ENCODE measurements at places on chromosomes 5 and 9.

DNA sequence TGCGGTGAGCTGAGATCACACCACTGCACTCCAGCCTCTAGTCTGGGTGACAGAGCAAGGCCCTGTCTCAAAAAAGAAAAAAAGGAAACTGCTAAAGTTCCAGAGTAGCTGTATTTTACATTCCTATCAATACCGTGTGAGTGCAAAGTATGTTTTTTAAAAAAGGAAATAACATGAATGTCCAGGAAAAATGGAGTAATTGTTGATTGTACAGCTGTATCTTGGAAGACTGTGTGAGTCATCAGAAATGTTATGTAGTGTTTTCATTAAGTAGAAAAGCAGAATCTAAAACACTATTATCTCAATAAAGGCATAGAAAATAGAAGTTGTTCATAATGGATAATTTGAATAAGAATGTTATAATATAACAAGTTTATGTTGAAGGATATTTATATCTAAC is 53.9 kb downstream of the ZCCHC7 start:
- no peak for DNase-seq

DNA sequence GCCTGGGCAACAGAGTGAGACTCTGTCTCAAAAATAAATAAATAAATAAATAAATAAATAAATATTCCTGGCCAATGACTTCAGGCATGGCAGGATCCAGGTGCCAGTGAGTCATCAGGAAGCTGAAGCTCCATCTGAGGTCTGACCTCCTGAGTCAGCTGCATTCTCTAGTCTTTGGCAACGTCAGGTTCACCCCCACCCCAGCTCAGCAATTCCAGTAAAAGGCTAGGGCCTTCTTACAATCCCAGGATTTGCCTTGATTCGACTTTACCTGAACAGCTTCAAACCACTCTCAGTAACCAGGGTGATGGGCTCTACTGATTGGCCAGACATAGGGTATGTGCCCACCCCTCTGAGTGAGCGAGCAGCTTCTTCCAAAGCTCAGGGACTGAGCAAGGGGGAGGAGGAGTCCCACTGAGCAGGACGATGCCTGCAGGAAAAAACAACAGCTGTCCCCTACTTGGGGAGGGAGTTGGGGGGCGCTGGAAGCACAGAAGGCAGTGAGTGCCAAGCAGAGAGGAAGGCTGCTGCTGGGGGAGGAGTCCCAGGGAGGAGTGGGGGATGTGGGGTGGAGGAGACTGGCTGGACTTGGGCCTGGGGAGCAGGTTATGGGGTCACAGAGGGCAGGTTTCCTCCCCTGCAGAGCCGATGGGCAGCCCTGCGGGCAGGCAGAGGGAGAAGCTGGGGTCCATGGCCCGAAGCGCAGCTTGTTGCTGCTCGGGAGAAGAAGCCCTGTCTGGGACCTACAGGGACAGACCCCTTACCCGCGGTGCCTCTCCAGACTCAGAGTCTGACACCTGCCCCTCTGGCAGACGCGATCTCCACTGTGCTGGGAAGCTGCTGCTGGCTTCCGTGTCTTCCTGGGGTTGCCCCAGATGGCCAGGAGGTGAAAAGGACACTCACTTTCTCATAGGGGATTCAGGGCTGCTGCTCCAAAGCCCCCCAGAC is 25.9 kb upstream of the UNC5A start:
- DNase-seq, result no peak

- no peak for DNase-seq
Measured at GRCh38 chr9:21995006-21995665, 545 bp downstream of the CDKN2B-AS1 start.

- no peak for DNase-seq
Measured at GRCh38 chr5:6518298-6519057, 69.8 kb downstream of the UBE2QL1 start.

GRCh38 chr9:108205276-108205675 is 650.5 kb downstream of the ACTL7B start:
- no peak for DNase-seq

DNA sequence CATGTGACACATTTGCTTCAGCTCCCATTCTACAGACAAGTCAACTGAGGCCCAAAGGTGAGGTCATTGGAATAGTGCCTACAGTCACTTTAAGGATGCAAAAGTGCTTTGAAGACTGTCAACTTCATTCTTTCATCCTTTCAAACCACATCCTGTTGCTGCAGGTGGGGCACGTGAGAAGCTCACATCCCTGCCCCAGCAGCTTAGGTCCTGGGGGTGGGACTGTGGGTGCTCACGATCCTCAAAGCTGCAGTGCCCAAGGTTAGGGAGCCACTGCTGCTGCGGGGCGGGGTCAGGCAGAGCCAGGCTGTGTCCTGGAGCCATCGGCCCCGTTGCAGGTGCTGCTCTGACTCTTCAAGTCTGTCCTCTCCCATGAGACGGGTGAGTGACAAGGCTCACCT is 57.9 kb upstream of the IER5L start:
- no peak for DNase-seq

DNA sequence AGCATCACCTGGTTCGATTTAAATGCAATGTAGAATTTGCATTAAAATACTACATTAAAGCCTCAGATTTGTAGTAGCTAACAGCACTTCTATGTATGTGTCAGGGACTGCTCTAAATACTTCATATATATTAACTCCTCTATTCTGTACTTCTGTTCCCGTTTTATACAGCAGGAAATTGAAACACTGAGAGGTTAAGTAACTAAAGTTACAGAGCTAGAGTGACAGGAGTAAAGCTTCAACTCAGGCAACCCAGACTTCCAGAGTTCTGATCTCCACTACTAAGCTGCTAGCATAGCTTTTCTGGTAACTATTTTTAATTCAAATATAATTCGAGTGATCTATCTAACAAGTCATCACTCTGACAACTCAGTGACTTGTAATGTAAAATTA is 619 bp upstream of the APC start:
- DNase-seq, result no peak

DNA sequence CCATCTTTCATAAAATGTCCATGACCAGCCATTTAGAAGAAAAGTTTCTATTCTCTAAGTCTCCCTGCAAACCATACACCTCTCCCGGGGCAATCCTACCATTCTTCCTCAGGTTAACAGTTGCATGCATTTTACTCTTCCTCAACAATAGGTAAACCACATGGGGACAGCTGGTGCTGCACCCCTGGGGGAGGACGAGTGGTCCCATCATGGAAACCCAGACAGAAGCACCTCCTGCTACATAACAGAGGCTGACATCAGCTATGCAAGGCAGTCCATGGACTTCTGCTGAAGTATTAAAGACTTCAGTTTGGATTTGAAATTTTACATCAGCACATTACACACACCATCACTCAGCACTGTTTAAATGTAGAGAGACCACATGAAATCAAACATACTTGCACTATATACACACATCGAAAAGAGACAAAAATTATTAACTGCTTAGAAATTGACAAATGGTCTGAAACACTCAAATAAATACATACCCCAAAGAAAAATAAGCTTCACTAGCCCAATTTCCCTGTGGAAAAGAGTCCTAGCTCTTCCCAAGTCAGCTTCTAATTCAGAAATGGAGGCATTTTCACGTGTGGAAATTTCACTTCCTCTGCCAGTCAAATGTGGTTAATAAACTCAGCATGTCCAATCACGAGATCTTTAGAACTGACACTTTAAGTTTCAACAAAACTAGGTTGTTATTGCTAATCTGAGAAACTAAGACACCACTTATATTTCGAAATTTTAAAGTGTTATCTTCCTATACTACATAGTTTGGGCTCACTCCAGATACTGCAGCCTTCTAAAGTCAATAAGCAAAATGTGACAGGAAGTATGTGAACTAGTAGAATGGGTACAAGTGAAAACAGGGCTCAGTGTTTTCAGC is 173.4 kb downstream of the ROR2 start:
- DNase-seq, result no peak

DNA sequence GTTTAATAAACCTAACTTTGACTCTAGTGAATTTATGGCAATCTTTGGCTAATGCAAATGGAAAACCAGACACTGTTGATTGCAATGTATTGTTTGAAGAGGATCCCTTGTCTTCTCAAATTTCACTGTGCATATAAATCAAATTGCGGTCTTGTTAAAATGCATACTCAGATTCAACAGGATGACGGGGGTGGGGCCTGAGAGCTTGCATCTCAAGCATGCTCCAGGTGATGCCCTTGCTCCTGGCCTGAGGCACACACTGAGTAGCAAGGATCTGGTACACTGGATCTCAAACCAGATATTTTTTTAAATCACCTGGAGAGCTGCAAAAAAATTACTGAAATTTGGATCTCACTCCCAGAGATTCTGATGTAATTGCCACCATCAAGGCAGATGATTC is 463.7 kb downstream of the DNAH5 start:
- no peak for DNase-seq

GRCh38 chr5:107646418-107646817 is 24.3 kb downstream of the EFNA5 start:
- DNase-seq, result no peak

DNA sequence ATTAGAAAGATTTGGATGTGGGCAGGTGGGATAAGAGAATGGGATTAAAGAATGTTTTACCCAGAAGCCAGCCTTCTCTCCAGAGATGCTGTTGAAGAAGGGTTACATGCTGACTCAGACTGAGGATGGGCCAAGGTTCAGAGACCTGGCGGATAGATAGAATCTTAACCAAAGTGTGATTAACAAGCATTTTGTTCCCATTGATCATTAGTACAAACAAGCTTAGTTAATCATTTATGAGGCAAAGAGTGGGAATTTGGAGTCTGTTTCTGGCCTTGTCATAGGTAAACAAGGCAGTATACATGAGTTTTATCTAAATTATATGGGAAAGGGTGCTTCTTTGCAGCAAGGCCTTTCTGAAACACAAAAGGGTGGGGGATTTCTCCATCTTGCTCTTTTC is 20.8 kb upstream of the DTWD2 start:
- no peak for DNase-seq

- no peak for DNase-seq
Measured at GRCh38 chr5:52502460-52502999, 285.2 kb upstream of the ITGA1 start.

DNA sequence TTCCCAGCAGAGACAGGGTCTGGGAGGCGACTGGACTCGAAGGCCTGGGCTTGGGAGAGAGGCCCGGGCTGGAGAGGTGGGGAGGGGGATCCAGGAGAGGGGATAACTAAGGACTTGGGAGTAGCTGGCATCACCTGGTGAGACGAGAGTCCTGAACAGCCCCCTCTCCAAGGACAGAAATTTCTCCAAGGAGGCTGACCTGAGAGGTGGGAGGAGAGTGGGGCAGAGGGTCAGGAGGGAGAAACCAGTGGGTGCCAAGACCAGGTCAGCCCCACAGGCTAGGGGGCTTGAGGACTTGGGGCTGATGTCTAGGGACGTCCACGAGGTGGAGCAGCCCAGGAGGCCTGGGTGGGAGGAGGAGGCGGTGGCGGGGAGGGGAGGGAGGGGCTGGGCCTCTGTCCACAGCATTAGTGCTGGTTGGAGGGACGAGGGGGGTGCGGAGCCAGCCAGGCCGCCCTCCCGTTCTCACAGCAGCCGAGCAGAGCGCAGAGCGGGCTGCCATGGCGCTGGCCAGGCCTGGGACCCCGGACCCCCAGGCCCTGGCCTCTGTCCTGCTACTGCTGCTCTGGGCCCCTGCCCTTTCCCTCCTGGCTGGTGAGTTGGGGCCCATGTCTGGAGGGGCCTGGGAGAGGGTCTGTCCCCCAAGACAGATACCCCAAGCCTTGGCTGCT is at the start of gene CRB2:
TSS of gene CRB2 (plus strand) at position 437 of the 671 bp plus-strand sequence. CDS start at position 501, 64 bp downstream.
- DNase-seq, result no peak

GRCh38 chr5:88236866-88237642 is 31.6 kb downstream of the TMEM161B start:
- DNase-seq, result no peak

DNA sequence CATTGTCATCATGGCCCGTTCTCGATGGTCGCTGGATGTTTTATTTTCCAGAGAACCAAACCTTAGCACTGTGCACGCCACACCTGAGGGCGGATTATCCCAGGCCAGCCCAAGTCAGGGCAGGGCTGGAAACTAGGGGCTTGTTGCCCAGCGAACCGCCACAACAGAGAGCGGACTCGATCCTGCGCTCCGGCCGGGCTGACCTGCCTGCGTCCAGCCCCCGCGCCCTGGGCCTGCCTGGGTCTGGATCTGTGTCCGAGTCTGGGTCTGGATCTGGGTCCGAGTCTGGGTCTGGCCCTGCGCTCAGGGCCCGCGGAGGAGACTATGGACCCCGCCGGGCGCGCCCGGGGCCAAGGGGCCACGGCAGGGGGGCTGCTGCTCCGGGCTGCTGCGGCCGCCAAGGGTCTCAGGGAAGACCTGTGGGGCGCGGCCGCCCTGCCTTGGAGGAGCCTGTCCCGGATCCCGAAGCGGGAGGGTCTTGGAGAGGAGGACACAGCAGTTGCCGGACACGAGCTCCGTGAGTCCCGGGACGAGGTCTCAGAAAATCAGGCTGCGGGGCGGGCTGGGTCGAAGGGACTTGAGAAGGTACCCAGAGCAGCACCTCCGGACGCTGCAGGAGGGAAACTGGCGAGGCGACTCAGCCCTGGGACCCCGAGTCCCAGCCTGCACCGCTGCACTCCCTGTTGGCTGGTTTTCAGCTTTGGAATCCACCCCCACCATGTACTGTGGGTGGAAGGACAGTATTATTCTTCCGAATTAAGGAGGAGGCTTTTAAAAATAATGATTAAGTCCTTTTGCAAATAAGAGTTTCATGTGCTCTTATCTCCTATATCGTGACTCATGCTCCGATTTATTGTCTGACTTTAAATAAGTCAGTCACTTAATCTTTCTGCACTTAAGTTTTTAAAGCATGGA is at the start of gene ANKDD1B:
TSS of gene ANKDD1B (plus strand) at position 143 of the 915 bp plus-strand sequence. CDS start at position 325, 182 bp downstream.
- no peak for DNase-seq

GRCh38 chr9:109792951-109793546 is 13.1 kb downstream of the PALM2AKAP2 start:
- DNase-seq, result no peak

DNA sequence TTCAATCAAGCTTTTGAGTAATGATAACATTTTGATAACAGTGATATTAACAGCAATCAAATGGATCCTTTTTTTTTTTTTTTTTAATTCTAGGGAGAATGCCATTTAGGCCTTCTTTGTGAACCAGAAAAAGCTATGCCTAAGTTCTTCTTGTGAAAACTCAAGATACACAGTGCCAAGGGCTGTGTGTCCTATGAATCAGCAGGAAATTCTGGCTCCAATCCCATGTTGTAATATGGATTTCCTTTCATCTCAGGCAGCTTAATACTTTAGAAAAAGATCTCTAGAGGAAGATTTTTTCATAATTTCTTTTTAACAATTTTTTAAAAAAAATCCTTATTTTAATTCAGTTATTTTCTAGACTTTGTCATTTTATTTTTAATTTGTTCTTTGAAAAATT is 96.1 kb downstream of the NUDT12 start:
- no peak for DNase-seq
